ENCODE measurements at places on chromosomes 13 and 19. TPM values are rescaled to one million over a fixed set of nuclear protein-coding genes. Genes with fewer than 3 reads are reported as not detected.

PRR22 gene
- 3.5 TPM for total RNA-seq

DAND5 gene
- total RNA-seq: 0.24 TPM

ZNF556 gene
- total RNA-seq: not detected

MADCAM1 gene
- 0.53 TPM for total RNA-seq

IFNL1 gene
- total RNA-seq: not detected

POGLUT2 gene
- total RNA-seq: 6.7 TPM

RABAC1 gene
- 78.9 TPM for total RNA-seq

FCGBP gene
- 4.7 TPM for total RNA-seq

KLHL1 gene
- not detected for total RNA-seq
